ENCODE measurements at places on chromosomes 5 and 9.

- no peak for DNase-seq
Observed at GRCh38 chr5:180474569-180474968, 19.6 kb upstream of the CNOT6 start.

DNA sequence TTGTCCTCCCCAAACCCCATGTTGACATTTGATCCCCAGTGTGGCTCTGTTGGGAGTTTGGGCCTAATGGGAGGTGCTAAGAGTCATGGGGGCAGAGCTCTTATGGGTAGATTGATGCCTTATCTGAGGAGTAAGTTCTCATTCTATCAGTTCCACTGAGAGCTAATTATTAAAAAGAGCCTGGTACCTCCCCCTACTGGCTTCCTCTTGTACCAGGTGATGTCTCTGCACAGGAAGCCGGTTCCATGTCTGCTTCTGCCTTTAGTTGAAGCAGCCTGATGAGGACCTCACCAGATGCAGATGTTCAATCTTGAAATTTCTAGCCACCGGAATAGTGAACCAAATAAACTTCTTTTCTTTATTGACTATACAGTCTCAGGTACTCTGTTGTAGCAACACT, 10.8 kb downstream of the GABRB2 start:
- no peak for DNase-seq

GRCh38 chr9:100083448-100084127, 15.2 kb downstream of the ERP44 start:
- no peak for DNase-seq

GRCh38 chr9:118305331-118305730, 601.1 kb downstream of the TLR4 start:
- no peak for DNase-seq

DNA sequence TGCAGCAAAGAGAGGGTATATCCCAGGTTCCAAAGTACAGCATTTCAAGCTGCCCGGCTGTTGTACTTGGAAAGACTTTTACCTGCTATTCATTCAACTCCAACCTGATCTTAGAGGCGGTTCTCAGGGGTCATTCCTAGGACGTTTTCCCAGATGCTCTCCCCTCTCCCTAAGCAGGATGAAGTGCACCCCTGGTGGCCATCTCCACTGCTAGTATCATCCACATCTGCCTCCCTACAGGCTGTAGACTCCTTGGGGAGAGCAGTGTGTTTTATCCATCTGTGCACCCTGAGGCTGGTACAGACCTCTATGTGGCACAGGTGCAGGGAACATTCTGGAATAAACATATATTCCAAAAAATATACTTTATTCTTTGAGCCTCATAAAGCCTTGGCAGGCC, 56.8 kb downstream of the PTPN3 start:
- no peak for DNase-seq

DNA sequence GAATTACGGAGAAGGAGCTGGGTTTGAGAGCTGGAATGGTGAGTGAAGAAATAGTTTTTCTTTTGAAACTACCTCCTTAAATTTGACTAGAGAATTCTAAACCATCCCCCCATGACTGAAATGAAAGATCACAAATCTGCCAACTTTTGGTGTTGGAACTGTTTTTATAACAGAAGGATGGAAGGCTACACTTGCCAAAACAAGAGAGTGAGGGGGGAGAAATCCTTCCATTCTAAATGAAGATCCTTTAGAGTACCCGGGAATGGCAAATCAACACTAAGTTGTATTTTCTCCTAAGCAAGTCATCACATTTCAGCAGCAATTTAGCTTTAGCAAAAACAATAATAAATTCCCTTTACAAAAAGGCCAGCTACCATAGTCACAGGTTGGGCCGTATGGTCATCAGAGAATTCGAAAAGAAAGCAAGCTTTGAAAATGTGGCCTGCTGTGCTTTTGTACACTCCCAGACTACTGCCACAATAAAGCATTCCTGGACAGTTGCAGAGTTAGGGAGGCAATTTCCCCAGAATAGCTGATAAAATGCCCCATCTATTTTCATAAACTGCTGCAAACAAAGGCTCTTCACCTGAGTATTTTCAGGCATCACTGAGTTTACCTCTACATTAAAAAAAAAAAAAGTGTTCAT, 25.0 kb upstream of the FREM1 start:
- no peak for DNase-seq

DNA sequence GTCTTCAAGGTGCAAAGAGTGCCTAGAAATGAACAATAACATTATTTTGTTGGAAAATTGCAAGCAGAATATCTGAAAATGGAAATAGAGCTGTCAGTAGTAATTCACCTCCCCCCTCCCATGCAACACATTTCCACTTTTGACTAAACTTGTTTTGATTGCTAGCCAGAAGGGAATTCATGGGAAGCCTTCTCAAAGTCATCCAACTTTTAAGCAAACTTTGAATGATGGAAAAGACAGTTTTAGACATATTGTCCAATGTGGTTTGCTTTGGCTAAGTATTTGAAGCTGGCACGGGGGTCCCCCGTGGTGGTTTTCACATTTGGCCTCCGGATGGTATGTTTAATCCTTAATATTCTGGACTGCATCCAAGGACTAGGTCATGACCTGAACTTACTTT, 7.5 kb downstream of the NR2F1 start:
- DNase-seq: no peak

DNA sequence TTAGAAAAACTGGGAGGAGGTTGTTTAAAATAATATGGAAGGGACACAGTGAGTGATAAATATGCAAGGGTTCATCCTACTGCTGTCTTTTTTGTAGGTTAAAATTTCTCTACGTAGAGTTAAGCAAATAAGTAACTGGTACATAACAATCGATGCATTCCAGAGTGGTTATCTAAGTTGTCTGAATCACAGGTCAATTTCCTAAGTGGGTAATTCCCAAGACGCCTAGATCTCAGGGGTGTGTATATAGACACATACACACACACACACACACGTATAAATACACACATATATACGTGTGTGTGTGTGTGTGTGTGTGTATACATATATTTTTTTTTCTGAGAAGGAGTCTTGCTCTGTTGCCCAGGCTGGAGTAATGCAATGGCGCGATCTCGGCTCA, 22.3 kb downstream of the CAAP1 start:
- DNase-seq: no peak

- no peak for DNase-seq
Observed at GRCh38 chr5:6216471-6217075, 161.8 kb downstream of the MED10 start.

GRCh38 chr5:2492476-2492875, 259.0 kb downstream of the IRX2 start:
- no peak for DNase-seq

DNA sequence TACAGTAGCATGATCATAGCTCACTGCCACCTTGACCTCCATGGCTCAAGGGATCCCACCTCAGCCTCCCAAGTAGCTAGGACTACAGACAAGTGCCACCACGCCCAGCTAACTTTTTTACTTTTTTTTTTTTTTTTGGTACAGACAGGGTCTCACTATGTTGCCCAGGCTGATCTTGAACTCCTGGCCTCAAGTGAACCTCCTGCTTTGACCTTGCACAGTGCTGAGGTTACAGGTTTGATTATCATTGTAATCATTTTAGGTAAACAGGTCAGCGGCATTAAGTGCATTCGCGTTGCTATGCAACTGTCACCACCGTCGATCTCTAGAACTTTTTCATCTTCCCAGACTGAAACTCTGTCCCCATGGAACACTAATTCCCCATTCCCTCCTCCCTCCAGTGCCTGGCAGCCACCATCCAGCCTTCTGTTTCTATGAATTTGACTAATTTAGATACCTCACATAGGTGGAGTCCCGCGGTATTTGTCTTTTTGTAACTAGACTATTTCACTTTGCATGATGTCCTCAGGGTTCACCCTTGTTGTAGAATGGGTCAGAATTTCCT, 5.8 kb upstream of the CARD19 start:
- no peak for DNase-seq

DNA sequence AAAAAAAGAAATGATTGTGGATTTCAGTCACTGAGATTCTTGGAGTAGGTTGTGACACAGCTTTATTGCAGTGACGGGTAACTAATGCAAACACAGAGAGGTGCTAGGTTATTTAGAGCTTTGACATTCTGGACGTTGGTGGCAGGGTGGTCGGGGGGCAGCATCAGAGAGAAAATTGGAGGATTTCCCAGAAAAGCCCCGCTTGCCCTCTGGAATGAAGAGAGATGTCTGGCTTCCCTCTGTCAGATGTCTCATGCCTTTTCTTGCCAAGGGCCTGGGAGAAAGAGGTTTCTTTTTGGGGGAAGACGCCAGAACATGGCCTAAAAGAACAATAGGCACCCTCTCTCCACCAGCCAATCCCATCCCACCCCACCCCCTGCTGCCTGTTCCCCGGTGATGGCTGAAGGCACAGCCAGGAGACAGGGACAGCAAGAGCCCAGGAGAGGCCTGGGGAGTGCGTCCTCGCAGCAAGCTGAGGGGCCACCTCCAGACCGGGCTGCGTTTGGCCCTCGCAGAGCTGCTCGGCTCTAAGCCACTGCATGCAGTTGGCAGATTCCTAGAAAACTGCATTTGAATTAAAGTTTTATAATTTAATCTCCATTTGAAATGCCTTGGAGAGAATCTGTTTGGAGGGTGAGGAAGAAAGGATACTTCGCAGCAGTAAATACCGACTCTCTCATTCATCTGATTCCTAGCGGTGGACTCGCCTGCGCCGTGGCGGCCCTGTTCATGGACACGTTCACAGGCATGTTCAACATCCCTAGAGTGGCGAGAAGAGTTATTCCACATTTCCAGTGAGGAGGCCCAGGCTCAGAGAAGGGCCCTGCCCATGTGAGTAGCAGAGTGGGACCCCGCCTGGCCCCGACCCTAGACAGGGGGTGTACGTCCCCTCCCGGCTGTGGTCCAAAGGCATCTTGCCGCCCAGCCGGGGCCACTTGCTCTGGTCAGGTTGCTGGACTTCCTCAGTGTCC, 55.7 kb downstream of the TSPAN17 start:
- DNase-seq: no peak

GRCh38 chr5:142806841-142807267, 36.7 kb downstream of the ARHGAP26 start:
- no peak for DNase-seq

GRCh38 chr5:95762652-95763041, 31.5 kb downstream of the RHOBTB3 start:
- no peak for DNase-seq

GRCh38 chr5:169229342-169229892, 71.5 kb downstream of the SLIT3 start:
- DNase-seq: no peak

DNA sequence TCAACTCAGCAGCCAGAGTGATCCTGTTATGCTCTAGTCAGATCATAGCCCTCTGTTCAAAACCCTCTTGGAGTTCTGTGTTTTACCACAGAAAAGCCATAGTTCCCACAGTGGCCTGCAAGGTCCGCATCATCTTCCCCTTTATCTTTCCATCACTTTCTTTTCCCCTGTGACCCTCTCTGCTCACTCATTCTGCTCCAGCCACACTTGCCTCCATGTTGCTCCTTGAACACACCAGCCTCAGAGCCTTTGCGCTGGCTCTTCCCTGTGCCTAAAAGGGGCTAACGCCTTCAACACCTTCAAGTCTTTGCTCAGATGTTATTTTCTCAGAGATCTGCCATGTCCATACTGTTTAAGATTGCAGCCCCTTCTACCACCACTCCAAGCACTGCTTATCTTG, 26.3 kb downstream of the CSF2 start:
- no peak for DNase-seq

DNA sequence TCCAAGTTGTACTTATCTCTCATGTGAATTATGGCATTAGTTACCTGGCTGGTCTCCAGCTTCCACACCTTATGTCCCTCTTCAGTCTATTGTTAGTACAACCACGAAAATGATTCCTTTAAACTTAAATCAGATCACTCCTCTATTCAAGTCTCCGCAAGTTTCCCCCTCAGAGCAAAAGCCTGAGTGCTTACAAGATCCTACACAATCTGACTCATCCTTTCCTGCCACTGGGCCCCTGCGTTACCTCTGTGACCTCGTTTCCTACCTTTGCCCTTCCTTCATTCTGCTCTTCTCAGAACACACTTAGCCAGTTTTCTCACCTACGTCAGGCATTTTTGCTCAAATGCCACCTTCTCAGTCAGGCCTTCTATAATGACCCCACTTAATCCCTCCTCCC, 45.1 kb upstream of the GLIS3 start:
- DNase-seq: peak; percentile 30

- DNase-seq: peak; percentile 62
Observed at GRCh38 chr5:178204935-178205748, 809 bp downstream of the HNRNPAB start.

DNA sequence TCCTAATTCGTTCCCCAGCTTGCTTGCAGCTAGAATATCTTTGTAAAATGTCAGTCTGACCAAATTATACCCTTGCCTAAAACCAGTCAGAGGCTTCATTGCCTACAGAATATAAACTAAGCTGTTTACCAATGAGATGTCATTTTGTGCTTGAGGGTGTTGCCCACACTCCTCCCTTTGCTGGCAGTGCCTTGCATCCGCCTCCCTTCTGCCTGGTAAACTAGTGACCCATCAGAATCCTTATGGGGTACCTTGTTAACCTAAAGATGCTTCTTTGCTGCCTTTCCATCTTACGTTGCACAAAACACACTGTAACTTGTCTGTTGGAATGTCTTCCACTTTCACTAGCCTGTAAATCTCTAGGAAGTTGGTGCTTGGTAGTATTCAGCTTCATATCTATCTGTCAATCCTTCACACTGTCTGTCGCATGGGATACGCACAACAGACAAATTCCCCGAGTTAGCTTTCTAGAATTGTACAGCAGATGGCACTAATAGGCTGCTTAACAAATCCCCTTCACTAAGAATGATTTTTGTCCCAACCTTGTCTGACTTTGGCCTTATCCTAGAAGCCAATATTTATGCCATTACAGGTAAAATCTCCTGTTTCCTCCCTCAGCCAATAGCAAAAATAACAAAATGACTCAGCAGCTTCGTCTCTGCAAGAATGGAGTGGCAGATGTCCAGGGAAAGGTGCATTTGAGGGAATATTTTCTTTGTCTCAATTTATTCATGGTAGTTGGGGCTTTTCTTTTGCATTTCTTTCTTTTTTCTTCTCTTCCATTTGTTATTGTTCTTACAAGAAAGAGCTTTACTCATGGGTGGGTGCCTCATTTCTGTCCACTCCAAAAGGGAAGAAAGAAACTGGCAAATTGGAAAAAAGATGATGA, 3.0 kb downstream of the NUDT2 start:
- DNase-seq: no peak

- DNase-seq: no peak
Observed at GRCh38 chr5:136001466-136001981, 27.3 kb upstream of the TGFBI start.

GRCh38 chr5:154511984-154512383, 34.0 kb upstream of the HAND1 start:
- DNase-seq: no peak

- DNase-seq: no peak
Observed at GRCh38 chr5:53430618-53431252, 49.7 kb upstream of the FST start.

All from activated CD4-positive, alpha-beta T cell treated with anti-CD3 and anti-CD28 coated beads, Interleukin-2, amount 50 U/mL, for 4 hours (primary cell).